ENCODE measurements at places on chromosomes 7 and 10.

GRCh38 chr10:122113945-122114747, 125.2 kb downstream of the TACC2 start:
- DNase-seq = no peak

DNA sequence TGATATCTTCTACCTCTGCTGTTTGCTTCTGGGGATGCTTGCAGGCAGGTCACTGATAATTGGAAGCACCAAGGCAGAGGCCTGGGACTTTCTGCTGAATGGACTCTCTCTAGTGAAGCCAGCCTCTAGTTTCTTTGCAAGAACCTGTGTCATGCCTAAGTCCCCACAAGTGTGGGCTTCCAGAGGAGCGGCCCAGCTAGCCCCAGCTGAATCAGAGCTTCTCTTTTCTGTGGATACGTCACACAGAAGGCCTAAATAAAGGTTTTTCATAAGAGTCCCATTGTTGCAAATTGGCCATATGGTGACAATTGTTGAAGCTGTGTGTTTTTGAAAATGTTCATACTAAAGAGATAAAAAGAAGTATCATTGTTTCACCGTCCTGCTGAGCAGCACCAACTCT, 6.8 kb upstream of the OPALIN start:
- DNase-seq = no peak

GRCh38 chr10:120403109-120403508, 53.9 kb upstream of the PLPP4 start:
- no peak for DNase-seq

DNA sequence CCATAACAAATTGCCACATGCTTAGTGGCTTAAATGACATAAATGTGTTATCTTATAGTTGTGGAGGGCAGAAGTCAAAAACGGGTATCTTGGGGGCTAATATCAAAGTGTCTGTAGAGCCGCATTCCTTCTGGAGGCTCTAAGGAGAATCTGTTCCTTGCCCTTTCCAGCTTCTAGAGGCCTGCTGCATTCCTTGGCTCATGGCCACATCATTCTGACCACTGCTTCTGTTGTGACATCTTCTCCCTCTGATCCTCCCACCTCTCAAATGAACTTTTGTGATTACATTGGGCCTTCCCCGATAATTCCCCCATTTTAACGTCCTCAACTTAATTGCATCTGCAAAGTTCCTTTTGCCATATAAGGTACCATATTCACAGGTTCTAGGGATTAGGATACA, 76.1 kb downstream of the CYP26A1 start:
- DNase-seq = no peak

- no peak for DNase-seq
Measured at GRCh38 chr7:18175801-18176450, 148.3 kb upstream of the PRPS1L1 start.

GRCh38 chr10:72097448-72098300, 9.3 kb upstream of the SPOCK2 start:
- DNase-seq = no peak

- DNase-seq = no peak
Measured at GRCh38 chr7:109549471-109550193, 980.0 kb downstream of the DNAJB9 start.

GRCh38 chr10:1475098-1475591, 262.2 kb downstream of the ADARB2 start:
- DNase-seq = no peak

All from activated CD4-positive, CD25-positive, alpha-beta regulatory T cell treated with anti-CD3 and anti-CD28 coated beads, Interleukin-2, amount 50 U/mL, for 16 hours (primary cell).